Stimulated activated CD4-positive, alpha-beta T cell treated with anti-CD3 and anti-CD28 coated beads, Interleukin-1b, Interleukin-23, amount 100 ng/mL, for 1 hour (primary cell): ENCODE measurements at places on chromosomes 6 and 20.

- no peak for DNase-seq
Observed at GRCh38 chr20:33490023-33490933, at the start of gene CBFA2T2. Gene CBFA2T2 (plus strand): TSS chr20:33490096. CDS start chr20:33490268, 172 bp downstream.

DNA sequence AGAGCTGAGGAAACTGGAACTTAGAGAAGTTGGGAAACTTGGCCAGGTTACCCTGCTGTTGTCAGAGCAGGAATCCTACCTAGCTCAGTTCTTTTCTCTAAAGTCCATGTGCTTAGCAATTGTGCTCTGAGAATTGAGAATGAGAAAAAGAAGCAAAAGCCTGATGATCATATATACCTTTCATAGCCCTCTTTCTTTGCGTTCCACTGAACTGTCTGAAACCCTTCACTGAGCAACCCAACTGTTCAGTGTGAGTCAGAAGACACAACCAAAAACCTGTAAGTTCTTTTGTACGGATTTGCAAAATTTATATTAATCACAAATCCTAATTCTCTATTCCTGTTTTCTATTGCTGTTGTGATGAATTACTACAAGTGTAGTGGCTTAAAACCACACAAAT lies 80.6 kb downstream of the PHF3 start:
- DNase-seq: no peak

- DNase-seq: no peak
Observed at GRCh38 chr6:151784441-151785214, 22.9 kb upstream of the ESR1 start.

- DNase-seq: no peak
Observed at GRCh38 chr20:37598100-37598543, 70.4 kb upstream of the BLCAP start.

DNA sequence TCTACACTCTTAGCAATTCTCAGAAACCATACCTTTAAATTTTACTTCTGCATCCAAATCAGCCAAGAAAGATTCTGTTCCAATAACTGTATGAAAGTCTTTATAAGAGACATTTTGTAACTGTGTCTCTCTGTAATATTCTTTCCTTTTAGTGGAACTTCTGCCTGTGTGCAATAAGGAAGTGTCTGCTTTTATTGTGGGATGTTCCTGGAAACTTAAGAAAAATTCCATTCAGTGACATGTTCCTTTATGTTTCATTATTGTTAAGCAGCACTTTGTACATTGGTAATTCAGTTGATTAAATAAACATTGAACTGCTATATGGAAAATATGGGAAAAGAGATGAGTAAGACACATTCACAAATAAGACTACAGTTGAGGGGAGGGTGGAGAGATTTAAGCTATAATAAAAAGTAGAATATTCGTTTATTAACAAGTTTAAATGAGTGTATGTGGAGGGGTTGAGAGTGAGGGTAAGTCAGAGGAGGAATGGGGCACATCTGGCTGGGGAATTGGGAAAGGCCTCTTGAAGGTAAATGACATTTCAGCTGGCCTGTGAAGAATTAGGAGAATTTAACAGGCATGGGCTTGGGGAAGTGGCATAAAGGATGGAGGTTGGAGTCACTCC lies 11.9 kb downstream of the NUS1 start:
- no peak for DNase-seq

GRCh38 chr20:3222635-3223600 lies 13.6 kb downstream of the ITPA start:
- no peak for DNase-seq

GRCh38 chr6:42929821-42930360 lies 611 bp downstream of the CNPY3 start:
- DNase-seq: peak; percentile 9

GRCh38 chr6:41373919-41374617 lies 38.7 kb downstream of the NCR2 start:
- no peak for DNase-seq

GRCh38 chr20:13493143-13493542 lies 145.6 kb downstream of the TASP1 start:
- DNase-seq: no peak

GRCh38 chr6:80667006-80667405 lies 560.5 kb downstream of the BCKDHB start:
- DNase-seq: no peak

- DNase-seq: no peak
Observed at GRCh38 chr6:161151660-161152526, 122.0 kb downstream of the AGPAT4 start.

- peak; percentile 88 for DNase-seq
Observed at GRCh38 chr6:43477235-43478007, at the start of gene TJAP1. Gene TJAP1 (plus strand): TSS chr6:43477570. CDS start chr6:43499002, 21,432 bp downstream.

- no peak for DNase-seq
Observed at GRCh38 chr20:15799871-15800270, 773.4 kb downstream of the KIF16B start.

- DNase-seq: no peak
Observed at GRCh38 chr6:129938249-129939020, 77.3 kb upstream of the TMEM244 start.

GRCh38 chr6:151058021-151058733 lies 181.6 kb upstream of the AKAP12 start:
- no peak for DNase-seq

- no peak for DNase-seq
Observed at GRCh38 chr20:19566226-19566945, 191.7 kb upstream of the RIN2 start.

- no peak for DNase-seq
Observed at GRCh38 chr6:47086051-47086770, 44.1 kb upstream of the ADGRF1 start.

DNA sequence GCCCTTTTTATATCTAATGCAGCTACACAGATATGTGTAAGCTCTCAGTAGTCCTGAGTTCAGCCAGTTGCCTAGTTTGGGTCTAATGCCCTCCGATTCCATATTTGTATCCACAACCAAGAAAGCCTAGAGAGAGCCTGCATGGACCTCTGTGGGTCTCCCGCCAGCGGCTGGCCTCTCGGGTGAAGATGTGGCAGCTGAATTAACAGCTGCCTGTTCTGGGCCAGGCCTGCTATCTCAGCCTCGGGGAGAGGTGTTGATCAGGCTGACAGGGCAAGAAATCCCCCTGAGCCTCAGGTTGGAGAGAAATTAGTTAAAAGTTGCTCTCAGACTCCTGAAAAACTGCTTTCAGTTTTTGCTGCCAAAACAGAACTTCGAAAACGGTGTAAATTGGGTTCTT lies 19.8 kb downstream of the PTK7 start:
- DNase-seq: no peak

DNA sequence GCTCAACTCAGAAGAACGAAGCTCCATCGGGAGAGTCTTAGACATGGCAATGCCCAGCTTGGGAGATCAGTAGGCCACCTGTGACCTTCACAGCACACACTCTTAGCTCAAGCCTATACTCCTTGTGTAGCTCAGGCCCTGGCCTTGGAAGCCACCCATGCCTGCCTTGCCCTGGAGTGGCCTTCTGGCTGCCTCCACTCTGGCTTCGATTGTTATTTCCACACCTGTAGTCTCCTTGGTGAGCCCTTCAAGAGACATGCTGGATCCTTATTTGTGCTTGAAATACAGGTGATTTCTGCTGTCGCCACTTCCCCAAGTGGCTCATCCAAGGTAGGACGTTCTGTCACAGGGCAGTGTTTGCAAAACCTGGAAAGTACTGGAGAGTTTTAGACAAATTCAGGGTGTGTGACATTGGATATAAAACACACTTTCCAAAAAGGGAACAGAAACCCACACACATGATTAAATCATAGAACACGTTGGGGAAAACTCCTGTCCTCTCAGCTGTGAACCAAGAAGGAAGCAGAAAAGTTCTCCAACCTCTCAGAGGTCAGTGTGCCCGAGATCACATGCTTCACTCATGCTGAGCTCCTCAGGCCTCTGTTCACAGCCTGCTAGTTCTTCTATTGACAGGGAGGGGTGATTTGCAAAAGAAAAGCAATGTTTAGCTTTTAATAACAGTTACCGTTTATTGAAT lies 391.8 kb downstream of the CDC5L start:
- no peak for DNase-seq
